Activated CD8-positive, alpha-beta T cell treated with anti-CD3 and anti-CD28 coated beads, Interleukin-2, amount 10 ng/mL, durations not matched to agents 7 days and 5 days (primary cell): ENCODE measurements at places on chromosomes 11 and 22. TPM values are rescaled to one million over a fixed set of nuclear protein-coding genes. Genes with fewer than 3 reads are reported as not detected.

DNA sequence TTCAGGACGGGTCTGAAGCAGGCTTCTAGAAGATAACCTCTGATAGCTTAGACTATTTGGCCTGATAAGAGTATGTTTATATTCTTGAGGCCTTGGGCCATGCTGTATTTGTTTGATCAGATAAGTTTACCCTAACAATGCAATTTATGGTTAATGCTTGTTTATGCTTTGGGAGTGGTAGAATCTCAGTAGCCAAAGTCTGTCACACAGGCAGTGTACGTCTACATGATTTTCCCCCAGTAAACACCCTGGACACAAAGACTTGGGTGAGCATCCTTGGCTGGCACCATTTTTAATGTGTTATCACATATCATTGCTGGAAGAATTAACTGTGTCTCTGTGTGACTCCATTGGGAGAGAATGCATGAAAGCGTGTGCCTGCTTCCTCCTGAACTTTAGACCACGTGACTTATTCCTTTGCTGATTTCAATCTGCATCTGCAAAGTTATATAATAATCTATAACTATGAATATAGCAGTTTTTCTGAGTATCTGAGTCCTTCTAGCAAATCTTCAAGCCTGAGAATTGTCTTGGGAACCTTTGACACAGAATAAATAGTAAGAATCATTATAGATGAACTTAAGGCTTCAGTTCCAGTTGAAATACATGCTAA, 172.4 kb downstream of the CASP12 start:
- peaks cover 24% of the 10 kb centered on the region for H3K36me3 ChIP-seq
- peaks cover 10% of the 10 kb centered on the region for H3K4me1 ChIP-seq
- DNase-seq, result no peak
- H3K27me3 ChIP-seq, result no peaks in the 10 kb centered on the region
- no peak overlapping the region for H3K4me3 ChIP-seq

- no peaks in the 10 kb centered on the region for H3K4me1 ChIP-seq
- no peaks in the 10 kb centered on the region for H3K36me3 ChIP-seq
- H3K4me3 ChIP-seq, result no peak overlapping the region
- no peaks in the 10 kb centered on the region for H3K27me3 ChIP-seq
- DNase-seq, result no peak
Measured at GRCh38 chr22:49151256-49152126, 676.2 kb downstream of the BRD1 start.

GRCh38 chr11:10247011-10247410, 47.0 kb downstream of the SBF2 start:
- no peak for DNase-seq
- no peak overlapping the region for H3K4me3 ChIP-seq
- no peaks in the 10 kb centered on the region for H3K27me3 ChIP-seq
- no peak overlapping the region for H3K27ac ChIP-seq
- H3K4me1 ChIP-seq, result no peaks in the 10 kb centered on the region

GRCh38 chr11:73157101-73158010, 15.2 kb upstream of the FCHSD2 start:
- H3K4me1 ChIP-seq, result peaks cover 65% of the 10 kb centered on the region
- H3K4me3 ChIP-seq, result no peak overlapping the region
- no peak overlapping the region for H3K27ac ChIP-seq
- H3K27me3 ChIP-seq, result no peaks in the 10 kb centered on the region

DNA sequence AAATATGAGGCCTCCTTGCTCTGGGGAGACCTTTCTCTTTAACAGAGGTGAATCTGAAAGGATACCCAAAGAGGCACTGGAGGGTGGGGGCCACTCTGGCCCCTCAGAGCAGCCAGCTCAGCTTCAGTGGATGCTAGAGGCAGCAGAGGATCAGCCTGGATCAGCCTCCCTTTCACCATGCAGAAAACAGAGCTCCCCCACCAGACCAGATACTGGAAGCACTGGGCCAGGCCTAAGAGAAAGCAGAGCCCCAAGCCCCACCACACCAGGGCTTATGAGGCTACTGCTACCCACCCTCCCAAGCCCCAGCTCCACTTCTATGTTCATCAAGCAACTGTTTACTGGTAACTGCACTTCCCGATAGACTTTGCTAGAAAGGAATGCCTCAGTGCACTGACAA, 4.0 kb upstream of the SLC43A3 start:
- peaks cover 6% of the 10 kb centered on the region for H3K36me3 ChIP-seq
- no peak for DNase-seq
- H3K4me3 ChIP-seq, result no peak overlapping the region
- no peak overlapping the region for H3K27ac ChIP-seq
- peaks cover 18% of the 10 kb centered on the region for H3K4me1 ChIP-seq

DNA sequence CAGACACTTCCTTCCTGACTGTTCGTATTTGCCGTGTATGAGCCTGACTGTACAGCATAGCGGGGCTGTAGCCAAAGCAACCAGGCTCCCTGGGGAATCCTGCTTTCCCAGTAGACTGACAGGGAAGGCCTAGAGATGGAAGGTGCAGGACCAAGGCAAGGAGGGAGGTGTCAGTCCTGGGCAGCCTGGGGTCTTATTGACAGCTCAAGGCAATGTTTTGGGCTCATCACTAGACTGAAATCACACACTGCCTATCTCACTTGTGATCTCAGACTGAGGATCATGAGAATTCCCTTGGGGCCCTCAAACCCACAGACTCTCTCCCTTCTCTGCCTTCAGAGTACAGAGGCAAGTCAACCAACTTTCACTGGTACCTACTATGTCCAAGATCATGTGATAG, 346.8 kb upstream of the NARS2 start:
- no peaks in the 10 kb centered on the region for H3K36me3 ChIP-seq
- H3K27me3 ChIP-seq, result no peaks in the 10 kb centered on the region
- no peaks in the 10 kb centered on the region for H3K4me1 ChIP-seq
- H3K4me3 ChIP-seq, result no peak overlapping the region
- no peak for DNase-seq
- H3K27ac ChIP-seq, result no peak overlapping the region

- no peaks in the 10 kb centered on the region for H3K27me3 ChIP-seq
- H3K4me1 ChIP-seq, result no peaks in the 10 kb centered on the region
- H3K36me3 ChIP-seq, result no peaks in the 10 kb centered on the region
- H3K27ac ChIP-seq, result no peak overlapping the region
- H3K4me3 ChIP-seq, result no peak overlapping the region
- DNase-seq, result no peak
Measured at GRCh38 chr11:1073261-1073724, 1.4 kb upstream of the MUC2 start.

GRCh38 chr11:45502226-45502545, 163.2 kb downstream of the CHST1 start:
- DNase-seq, result no peak
- H3K4me3 ChIP-seq, result no peak overlapping the region
- H3K27ac ChIP-seq, result no peak overlapping the region
- no peaks in the 10 kb centered on the region for H3K4me1 ChIP-seq
- no peaks in the 10 kb centered on the region for H3K36me3 ChIP-seq

DNA sequence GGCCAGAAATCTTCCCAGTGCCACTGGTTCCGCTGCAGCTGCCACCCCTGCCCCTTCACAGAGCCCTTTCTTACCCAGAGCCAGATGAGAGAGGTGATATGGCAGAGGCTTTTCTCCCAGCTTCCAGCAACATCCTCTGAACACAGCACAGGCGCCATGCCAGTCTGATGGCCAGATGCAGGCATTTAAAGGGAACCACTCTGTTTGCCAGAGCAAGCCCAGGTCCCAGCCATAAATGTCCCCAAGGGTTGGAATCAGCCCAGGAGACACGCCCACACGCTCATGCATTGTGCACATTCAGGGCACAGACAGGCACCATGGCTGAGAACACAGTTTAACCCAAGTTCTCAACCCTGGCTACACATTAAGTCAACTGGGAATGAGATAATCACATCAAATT, 114.3 kb upstream of the CSNK2A3 start:
- no peak for DNase-seq
- H3K36me3 ChIP-seq, result no peaks in the 10 kb centered on the region
- H3K27me3 ChIP-seq, result peaks cover 2% of the 10 kb centered on the region
- no peak overlapping the region for H3K4me3 ChIP-seq
- no peaks in the 10 kb centered on the region for H3K4me1 ChIP-seq

GRCh38 chr11:27642954-27643353, 57.3 kb downstream of the BDNF start:
- H3K27me3 ChIP-seq, result no peaks in the 10 kb centered on the region
- no peaks in the 10 kb centered on the region for H3K4me1 ChIP-seq
- no peak for DNase-seq

DNA sequence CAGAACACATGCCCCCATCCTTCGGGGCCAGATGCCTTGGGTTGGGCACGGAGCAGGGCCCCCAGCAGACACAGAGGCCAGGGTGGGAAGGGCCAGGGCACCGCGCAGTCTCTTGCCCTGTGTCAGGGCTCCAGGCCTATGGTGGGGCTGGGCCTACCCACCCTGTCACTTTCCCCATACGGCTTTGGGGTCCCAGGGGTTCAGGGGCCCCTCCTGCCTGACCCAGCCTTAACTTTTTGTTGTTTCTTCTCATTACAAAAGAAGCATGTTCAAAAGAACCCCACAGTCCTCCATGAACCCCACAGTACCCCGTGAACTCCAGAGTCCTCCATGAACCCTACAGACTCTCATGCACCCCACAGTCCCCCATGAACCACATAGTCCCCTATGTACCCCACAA, 33.0 kb upstream of the CCDC188 start:
- no peaks in the 10 kb centered on the region for H3K27me3 ChIP-seq
- H3K27ac ChIP-seq, result no peak overlapping the region
- DNase-seq, result no peak
- no peak overlapping the region for H3K4me3 ChIP-seq
- no peaks in the 10 kb centered on the region for H3K4me1 ChIP-seq

DNA sequence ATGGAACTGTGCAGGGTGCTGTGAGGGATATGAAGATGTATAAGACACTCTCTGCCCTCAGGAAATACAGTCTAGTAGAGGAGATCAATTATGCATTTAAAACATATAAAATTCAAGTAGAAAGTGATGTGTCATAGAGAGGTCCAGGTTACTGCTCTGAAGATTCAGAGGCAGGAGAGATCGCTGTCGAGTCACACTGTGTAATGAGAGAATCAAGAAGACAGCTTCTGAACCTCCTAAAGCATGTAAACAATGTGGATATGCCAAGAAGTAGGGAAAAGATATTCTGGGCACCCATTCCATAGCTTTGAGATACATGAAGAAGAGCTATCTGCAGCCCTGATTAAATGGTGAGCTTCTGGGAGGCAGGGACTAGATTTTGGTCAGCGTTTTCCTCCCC, 16.7 kb downstream of the SSH3 start:
- no peak overlapping the region for H3K27ac ChIP-seq
- peaks cover 4% of the 10 kb centered on the region for H3K36me3 ChIP-seq
- H3K4me1 ChIP-seq, result peaks cover 10% of the 10 kb centered on the region
- DNase-seq, result no peak
- H3K4me3 ChIP-seq, result no peak overlapping the region

DNA sequence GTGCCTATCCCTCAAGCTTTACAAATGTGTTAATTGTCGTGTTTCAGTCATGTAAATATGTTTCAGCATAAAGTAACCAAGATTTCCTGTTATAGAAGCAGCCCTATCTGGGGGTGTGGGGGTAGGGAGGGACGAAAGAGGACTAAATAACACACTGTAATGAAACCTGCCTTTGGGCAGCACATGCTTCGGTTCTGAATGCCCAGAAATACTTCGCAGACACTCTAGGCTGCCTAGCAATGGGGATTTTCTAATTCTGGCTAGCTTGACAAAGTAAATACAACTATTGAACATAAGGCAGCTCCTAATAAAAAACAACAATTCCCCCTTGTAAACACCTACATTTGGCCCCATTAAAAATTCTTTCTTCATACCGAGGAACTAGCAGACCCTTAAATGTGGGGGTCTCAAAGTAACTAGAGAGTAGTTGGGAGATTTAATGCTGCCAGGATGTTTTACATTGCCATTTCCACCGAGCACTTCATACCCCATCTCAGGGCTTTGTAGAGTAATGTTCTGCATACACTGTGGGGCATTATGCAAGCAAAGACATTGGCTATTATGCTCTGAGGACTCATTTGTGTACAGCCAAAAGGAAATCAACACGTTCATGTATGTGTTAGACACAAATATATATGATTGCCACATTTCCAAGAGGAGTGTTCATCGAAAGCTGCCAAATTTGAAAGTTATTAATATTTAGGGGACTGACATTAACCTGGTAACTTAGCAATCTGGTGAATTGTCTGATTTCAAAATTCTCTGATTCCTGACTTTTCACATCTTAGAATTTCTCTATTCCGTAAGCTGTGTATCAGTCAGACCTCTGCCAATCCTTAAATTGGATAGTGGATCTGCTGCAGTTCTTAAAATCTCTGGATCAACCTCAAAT, 42.1 kb downstream of the PAX6 start:
- no peak overlapping the region for H3K27ac ChIP-seq
- no peaks in the 10 kb centered on the region for H3K4me1 ChIP-seq
- no peaks in the 10 kb centered on the region for H3K36me3 ChIP-seq
- no peaks in the 10 kb centered on the region for H3K27me3 ChIP-seq

DNA sequence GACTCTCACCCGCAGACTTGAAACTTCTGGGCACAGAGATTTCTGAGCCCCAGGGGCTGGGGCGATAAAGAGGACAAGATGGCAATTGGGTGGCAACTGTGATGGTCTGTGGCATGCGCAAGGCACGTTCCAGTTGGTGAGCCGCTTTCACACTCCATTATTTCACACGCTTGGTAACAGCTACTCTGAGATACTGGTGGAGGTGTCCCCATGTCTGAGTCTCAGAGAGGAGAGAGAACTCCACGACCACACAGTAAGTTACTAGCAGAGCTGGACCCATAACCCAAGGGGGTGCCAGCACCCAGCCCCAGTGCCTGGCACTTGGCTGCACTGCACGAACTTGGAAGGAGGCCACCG, 6.0 kb upstream of the KCNJ4 start:
- no peak for DNase-seq
- no peaks in the 10 kb centered on the region for H3K36me3 ChIP-seq
- H3K27ac ChIP-seq, result no peak overlapping the region
- H3K4me3 ChIP-seq, result no peak overlapping the region

DNA sequence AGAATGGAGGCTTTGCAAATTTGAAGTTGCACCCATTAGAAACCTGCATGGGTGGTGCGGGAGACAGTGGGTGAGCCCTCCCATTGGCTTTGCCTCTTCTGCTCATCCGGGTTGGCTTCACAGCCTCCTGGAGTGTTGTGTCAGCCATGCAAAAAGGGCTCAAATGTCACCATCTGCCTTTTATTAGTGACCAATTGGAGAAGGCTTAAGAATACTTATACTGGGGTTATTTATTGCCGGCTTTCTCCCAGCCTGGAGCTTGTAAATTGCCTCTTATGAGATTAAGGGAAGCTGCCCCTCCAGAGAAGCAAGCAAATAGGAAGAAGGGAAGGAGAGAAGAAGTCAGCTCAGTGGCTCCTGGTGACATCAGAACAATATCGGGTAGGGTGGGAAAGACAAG, 182.6 kb downstream of the ST3GAL4 start:
- no peaks in the 10 kb centered on the region for H3K4me1 ChIP-seq
- no peak overlapping the region for H3K27ac ChIP-seq
- H3K36me3 ChIP-seq, result no peaks in the 10 kb centered on the region
- H3K27me3 ChIP-seq, result no peaks in the 10 kb centered on the region

GRCh38 chr22:23031381-23031780, 38.9 kb upstream of the GNAZ start:
- H3K4me1 ChIP-seq, result peaks cover 3% of the 10 kb centered on the region
- H3K27ac ChIP-seq, result no peak overlapping the region
- H3K27me3 ChIP-seq, result peaks cover 3% of the 10 kb centered on the region
- no peak for DNase-seq

ANGPTL5 gene
- not detected for total RNA-seq

PSMD13 gene
- total RNA-seq, result 164 TPM

CBLIF gene
- total RNA-seq, result not detected

CEP126 gene
- 0.37 TPM for total RNA-seq
